Stimulated activated CD4-positive, alpha-beta T cell treated with anti-CD3 and anti-CD28 coated beads, Interleukin-15, amount 100 ng/mL, for 1 hour (primary cell): ENCODE measurements at places on chromosomes 13 and 19.

DNA sequence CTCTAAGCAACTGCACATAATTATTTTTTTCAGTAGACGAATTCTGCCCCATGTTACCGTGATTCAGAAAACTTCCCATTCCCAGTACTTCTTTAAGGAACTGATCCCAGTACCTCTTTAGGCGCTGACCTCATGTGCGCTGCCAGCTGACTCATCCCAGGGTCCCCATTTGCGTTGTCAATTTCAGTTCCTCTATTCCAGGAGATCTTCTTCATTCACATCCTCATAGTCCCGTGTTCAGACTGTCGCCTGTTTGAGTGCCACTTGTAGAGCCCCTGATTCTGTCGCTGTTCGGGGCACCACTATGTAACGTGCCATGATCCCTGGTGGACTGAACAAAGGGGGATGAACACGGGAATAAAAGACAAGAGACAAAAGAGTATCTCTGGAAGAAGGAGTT lies 16.4 kb downstream of the FPR3 start:
- DNase-seq: no peak

DNA sequence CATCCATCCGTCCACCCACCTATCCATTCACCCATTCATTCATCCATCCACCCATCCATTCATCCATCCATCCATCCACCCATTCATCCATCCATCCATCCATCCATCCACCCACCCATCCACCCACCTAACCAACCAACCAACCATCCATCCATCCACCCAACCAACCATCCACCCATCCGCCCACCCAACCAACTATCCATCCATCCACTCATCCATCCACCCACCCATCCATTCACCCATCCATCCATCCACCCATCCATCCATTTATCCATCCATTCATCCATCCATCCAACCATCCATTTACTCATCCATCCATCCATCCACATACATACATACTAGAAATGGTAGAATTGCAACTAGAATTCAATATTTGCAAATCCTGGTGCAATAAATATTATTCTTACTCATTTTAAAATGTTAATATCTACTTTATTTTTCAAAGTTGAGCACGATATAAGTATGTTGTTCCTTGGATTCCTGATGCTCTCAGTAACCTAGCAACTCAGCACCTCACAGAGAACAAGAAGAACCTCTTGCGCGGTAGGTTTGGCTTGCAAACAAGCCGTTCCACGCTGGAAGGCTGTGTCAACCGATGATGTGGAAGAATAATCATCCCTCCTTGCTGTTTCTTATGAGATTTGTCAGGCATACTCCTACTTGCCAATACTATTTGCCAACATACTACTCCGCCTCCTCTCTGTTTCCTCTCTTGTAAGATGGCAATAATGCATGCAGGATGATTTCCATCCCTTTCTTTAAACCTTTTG lies 111.7 kb downstream of the GNG7 start:
- DNase-seq: no peak

DNA sequence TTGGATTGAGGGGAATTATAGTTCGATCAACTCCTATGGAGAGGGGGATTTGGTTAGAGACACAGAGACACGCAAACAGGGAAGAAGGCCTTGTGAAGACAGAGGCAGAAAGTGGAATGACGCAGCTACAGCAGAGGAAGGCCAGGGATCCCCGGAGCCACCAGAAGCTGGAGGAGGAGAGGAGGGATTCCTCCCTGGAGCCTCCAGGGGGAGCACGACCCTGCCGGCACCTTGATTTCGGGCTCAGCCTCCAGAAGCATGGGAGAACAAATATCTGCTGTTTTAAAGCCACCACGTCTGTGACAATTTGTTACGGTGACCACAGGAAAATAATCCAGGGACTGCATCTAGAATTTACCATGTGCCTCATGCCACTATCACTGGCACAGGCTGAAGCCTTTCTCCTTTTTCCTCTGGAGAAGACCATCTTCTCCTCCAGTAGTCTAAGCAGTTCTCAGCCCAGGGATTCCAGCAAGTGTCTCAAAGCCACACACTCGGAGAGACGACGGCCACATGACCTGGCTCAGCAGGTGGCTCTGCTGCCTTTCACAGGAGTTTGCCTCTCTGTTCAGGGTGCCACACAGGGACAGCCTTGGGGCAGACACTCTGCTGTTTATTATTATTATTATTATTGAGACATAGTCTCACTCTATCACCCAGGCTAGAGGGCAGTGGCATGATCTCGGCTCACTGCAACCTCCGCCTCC lies 39.9 kb upstream of the CCNE1 start:
- peak; percentile 17 for DNase-seq

- DNase-seq: no peak
Observed at GRCh38 chr13:45691251-45691650, 10.9 kb upstream of the CBY2 start.

DNA sequence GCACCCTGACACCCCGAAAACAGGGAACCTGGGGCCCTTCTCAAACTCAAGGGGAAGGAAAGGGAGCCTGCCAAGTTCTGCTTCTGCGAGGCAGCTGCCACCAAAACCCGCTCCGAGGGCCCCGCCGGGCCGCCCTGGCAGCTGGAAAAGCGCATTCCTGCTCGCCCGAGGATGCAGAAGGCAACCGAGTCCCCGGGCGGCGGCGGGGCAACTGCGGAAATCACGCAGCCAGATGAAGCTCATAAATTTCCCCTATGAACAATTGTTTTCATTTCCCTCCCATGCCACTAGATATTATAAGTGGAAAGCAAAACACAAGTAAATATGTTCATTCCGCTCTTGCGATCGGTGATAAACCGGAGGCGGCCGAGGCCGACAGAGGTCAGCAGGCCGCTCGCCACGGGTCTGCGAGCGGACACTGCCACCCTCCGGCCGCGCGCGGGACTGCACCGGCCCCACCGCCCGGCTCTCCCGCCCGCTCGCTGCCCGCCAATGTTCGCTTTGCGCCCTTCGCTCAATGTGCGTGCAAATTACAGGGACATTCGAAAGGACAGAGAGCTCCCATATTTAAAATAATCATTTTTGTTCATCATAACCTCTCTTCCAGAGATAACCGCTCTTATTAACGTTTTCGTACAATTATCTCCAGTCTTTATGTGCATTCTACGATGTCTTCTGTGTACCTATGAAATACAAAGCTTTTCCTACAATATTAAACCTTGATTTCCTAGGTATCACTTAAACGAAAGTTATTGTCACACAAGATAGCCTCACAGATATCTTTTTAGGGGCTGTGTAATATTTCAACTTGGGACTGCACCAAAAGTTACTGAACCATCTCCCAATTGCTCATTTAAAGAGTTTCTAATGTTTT lies 120.8 kb upstream of the ZNF507 start:
- peak; percentile 57 for DNase-seq

DNA sequence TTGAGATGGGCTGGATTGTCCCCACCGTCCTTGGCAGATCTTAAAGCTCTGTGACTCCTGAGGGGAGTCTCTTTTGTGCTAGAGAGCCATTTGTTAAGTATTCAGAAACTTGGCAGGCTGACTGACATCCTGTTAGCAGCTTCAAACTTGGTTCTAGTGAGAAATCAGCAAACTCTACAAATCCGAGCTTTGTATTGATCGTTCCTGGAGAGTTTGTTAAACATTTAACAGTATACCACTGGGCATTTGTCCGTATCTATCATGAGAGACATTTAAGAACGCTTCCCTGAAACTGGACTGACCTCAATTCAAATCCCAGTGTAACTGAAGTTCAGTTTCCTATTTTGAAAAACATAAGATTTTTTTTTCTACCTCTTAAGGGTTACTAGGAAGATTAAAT lies 3.1 kb downstream of the ATP12A start:
- DNase-seq: no peak

DNA sequence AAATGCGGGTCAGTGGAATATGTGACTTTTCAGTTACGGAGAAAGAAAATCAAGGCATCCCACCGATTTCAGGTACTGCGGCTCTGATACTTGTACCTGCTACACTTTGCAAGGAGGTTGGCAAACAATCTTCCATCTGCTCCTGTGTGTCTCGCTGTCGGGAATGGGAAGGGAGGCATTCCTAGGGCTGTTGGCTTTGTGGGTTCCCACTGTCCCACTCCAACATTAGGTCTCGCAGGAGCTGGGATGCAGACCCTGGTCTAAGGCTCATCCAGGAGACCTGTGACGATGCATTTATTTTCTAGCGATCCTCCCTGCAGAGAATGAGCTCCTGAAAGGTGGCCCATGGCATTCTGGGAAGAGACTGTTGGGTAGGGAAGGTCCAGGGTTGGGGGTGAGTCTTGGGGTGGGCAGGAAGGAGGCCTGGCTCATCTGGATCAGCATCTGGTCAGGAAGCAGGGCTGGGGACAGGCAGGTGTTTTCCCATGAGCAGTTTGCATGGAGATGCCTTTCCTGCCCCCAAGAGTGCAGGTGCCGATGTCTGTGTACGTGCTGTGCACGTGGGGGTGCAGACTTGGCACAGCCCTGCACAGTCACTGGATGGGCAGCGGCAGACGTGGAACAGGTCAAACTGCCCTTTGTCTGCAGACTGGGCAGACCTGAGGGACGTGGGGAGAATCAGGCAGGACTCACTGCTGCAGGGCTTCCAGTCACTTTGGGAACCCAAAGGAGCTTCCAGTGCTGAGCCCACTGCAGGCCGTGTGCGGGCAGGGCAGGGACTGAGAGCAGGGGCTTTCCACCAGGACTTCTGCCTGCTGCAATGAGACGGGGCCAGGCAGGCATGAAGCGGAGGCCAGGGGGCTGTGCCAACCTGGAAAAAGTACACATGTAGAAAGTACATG lies 152.4 kb downstream of the TEX29 start:
- DNase-seq: no peak
